ENCODE measurements at places on chromosomes 4 and X.

GRCh38 chr4:108398316-108398715 lies 222.1 kb upstream of the RPL34 start:
- H3K4me3 ChIP-seq = no peak overlapping the region
- H3K4me1 ChIP-seq = peaks cover 8% of the 10 kb centered on the region
- no peak for DNase-seq
- H3K27me3 ChIP-seq = peaks cover 2% of the 10 kb centered on the region
- H3K36me3 ChIP-seq = peaks cover 1% of the 10 kb centered on the region

- H3K27ac ChIP-seq = no peak overlapping the region
- no peak for DNase-seq
- H3K27me3 ChIP-seq = no peaks in the 10 kb centered on the region
- peaks cover 41% of the 10 kb centered on the region for H3K36me3 ChIP-seq
These were observed 41.5 kb downstream of the KIAA0232 start for GRCh38 chr4:6824071-6824470.

GRCh38 chr4:86965019-86965976 lies 30.5 kb downstream of the AFF1 start:
- peaks cover 6% of the 10 kb centered on the region for H3K36me3 ChIP-seq
- H3K27me3 ChIP-seq = no peaks in the 10 kb centered on the region

DNA sequence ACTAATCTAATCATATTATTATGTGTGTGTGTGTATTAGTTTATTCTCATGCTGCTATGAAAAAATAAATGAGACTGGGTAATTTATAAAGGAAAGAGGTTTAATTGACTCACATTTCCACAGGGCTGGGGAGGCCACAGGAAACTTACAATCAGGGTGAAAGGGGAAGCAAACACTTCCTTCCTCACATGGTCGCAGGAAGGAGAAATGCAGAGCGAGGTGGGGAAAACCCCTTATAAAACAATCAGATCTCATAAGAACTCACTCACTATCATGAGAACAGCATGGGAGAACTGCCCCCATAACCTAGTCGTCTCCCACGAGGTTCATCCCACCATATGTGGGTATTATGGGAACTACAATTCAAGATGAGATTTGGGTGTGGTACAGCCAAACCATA lies 190.9 kb upstream of the TAPT1 start:
- no peak overlapping the region for H3K4me3 ChIP-seq
- no peaks in the 10 kb centered on the region for H3K27me3 ChIP-seq
- no peak overlapping the region for H3K27ac ChIP-seq
- H3K36me3 ChIP-seq = no peaks in the 10 kb centered on the region

All from activated naive CD8-positive, alpha-beta T cell treated with anti-CD3 and anti-CD28 coated beads, Interleukin-2, amount 10 ng/mL, durations not matched to agents 7 days and 5 days (primary cell).